Neural crest cell (in vitro differentiated cells): ENCODE measurements at places on chromosomes 3 and 15. TPM values are rescaled to one million over a fixed set of nuclear protein-coding genes. Genes with fewer than 3 reads are reported as not detected.
A peak's percentile ranks its signal among the peaks of the same experiment; 100 is the strongest.

GRCh38 chr3:32557640-32558352 is 12.9 kb downstream of the DYNC1LI1 start:
- no peaks in the 10 kb centered on the region for H3K36me3 ChIP-seq
- H3K27ac ChIP-seq: no peak overlapping the region
- H3K4me3 ChIP-seq: no peak overlapping the region
- H3K4me1 ChIP-seq: peaks cover 8% of the 10 kb centered on the region

DNA sequence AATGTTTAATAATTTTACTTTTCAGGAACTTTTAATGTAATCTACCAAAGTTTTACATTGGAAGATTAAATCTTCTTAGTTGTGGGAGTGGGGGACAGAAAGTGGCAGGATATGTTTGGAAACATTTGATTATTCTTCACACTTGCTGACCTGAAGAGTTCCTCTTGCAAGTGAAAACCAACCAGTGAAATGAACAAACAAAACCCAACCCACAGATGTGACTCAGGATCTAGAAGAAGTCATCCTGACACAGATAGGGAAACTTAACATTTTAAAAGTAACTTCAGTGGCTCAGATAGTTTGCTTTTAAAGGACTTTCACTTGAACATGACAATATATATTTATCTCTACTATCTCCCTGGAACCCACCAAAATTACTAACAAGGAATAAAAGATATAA is 55.4 kb downstream of the ASTE1 start:
- no peak overlapping the region for H3K27ac ChIP-seq
- no peaks in the 10 kb centered on the region for H3K4me1 ChIP-seq
- DNase-seq: no peak

DNA sequence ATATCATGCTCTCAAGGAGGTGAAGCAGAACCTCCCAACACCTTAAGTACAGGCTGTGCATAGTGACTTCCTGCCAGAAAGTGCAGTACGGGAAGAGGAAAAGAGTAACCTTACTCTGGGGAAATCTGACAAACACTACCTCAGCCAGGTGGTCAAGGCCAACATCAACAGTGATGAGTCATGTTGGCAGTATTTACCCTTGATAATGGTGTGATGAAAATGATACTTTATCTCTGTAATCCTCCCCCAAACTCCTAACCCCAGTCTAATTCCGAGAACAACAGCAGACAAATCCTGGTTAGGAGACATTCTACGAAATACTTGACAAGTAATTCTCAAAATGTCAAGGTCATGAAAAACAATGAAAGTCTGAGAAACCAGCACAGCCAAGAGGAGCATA is 26.5 kb downstream of the ANKDD1A start:
- H3K27me3 ChIP-seq: no peaks in the 10 kb centered on the region
- peaks cover 3% of the 10 kb centered on the region for H3K36me3 ChIP-seq
- no peak overlapping the region for H3K27ac ChIP-seq
- DNase-seq: no peak

- H3K4me1 ChIP-seq: peaks cover 67% of the 10 kb centered on the region
- H3K36me3 ChIP-seq: peaks cover 2% of the 10 kb centered on the region
- H3K27ac ChIP-seq: peak overlapping the region; percentile 82
- no peak overlapping the region for H3K4me3 ChIP-seq
These were observed 20.2 kb downstream of the LRIG1 start for GRCh38 chr3:66480666-66481065.

GRCh38 chr3:14243782-14244181 is 65.2 kb downstream of the LSM3 start:
- H3K27ac ChIP-seq: no peak overlapping the region
- no peak overlapping the region for H3K4me3 ChIP-seq
- no peak for DNase-seq

DNA sequence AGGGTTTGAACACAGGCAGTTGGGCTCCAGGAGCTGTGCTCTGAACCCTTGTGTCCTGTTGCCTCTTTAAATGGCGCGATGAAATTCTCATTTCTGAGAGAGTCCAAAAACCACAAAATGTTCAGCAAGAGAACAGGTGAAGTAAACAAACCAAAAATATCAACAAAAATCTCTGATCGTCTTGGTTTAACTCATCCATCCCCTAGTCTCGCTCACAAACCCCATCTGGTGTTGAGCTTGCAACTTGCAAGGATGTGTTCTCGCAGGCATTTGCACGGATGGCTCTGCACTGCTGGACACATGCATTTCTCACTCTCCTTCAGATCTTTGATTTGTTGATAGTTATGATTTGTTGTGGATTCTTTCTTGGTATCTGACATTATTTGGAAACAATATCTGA is 31.1 kb downstream of the FAH start:
- H3K4me1 ChIP-seq: peaks cover 31% of the 10 kb centered on the region
- peak; percentile 20 for DNase-seq
- no peak overlapping the region for H3K4me3 ChIP-seq
- H3K27me3 ChIP-seq: no peaks in the 10 kb centered on the region

- H3K4me1 ChIP-seq: peaks cover 20% of the 10 kb centered on the region
- no peaks in the 10 kb centered on the region for H3K36me3 ChIP-seq
- H3K4me3 ChIP-seq: peak overlapping the region; percentile 70
- H3K27ac ChIP-seq: no peak overlapping the region
- no peaks in the 10 kb centered on the region for H3K27me3 ChIP-seq
These were observed 159.1 kb downstream of the TIGIT start for GRCh38 chr3:114452937-114453336.

GRCh38 chr15:42092398-42093318 is 1.7 kb downstream of the PLA2G4D start:
- no peaks in the 10 kb centered on the region for H3K36me3 ChIP-seq
- H3K27ac ChIP-seq: peak overlapping the region; percentile 89

DNA sequence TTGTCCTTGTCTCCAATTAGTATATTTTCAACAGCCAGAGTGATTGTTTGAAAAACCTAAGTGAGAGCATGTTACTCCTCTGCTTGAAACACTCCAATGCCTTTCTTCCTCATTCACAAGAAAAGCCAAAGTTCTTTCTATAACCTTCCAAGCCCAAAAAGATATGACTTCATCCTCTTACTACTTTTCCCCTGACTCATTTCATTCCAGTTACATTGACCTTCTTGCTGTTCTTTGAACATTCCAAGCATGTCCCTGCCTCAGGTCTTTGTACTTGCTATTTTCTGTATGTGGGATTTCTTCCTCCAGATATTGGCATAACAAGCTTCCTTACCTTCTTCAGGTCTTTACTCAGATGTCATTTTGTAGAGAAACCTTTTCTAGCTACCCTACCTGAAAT is 28.3 kb downstream of the EHHADH start:
- H3K36me3 ChIP-seq: peaks cover 2% of the 10 kb centered on the region
- no peak for DNase-seq
- no peak overlapping the region for H3K27ac ChIP-seq
- no peaks in the 10 kb centered on the region for H3K4me1 ChIP-seq
- no peak overlapping the region for H3K4me3 ChIP-seq
- H3K27me3 ChIP-seq: no peaks in the 10 kb centered on the region

- peaks cover 3% of the 10 kb centered on the region for H3K27me3 ChIP-seq
- no peaks in the 10 kb centered on the region for H3K36me3 ChIP-seq
- H3K4me1 ChIP-seq: no peaks in the 10 kb centered on the region
- no peak for DNase-seq
- no peak overlapping the region for H3K4me3 ChIP-seq
These were observed 221.3 kb upstream of the UBE2E2 start for GRCh38 chr3:22981861-22982260.

- H3K36me3 ChIP-seq: peaks cover 10% of the 10 kb centered on the region
- peak; percentile 44 for DNase-seq
- peak overlapping the region; percentile 84 for H3K27ac ChIP-seq
These were observed 8.1 kb downstream of the FAM131A start for GRCh38 chr3:184345317-184346144.

DNA sequence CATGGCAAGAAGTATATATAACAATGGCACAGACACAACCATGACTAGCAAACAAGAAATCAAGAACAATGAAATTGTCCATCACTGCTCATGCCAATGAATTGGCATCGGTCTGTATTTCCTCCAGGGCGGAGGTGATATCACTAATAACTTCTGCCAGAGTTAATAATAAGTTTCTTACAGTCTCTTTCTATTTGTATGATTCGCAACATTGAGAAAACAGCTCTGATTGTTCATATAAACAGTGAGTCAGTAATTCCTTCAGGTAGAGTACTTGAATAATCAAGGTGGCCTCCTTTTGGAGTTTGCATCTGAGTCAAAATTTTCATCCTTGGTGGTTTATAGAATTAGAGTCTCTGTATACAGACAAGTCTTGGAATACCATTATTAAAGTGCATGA is 8.3 kb upstream of the SPICE1 start:
- H3K27me3 ChIP-seq: peaks cover 93% of the 10 kb centered on the region
- DNase-seq: no peak
- no peak overlapping the region for H3K27ac ChIP-seq
- no peaks in the 10 kb centered on the region for H3K4me1 ChIP-seq

SLC38A3 gene
- 1.8 and 2.7 TPM in 2 replicates for total RNA-seq

SLC24A5 gene
- 0.16 TPM in 1 of 2 replicates, not detected in the other for total RNA-seq

ACSBG1 gene
- 4.9 and 5.5 TPM in 2 replicates for total RNA-seq

NDN gene
- 97.3 and 105 TPM in 2 replicates for total RNA-seq

CYP11A1 gene
- 0.77 and 1.0 TPM in 2 replicates for total RNA-seq

ITIH1 gene
- total RNA-seq: not detected in 2 replicates

PLCH1 gene
- total RNA-seq: 21.4 and 22.4 TPM in 2 replicates

TRH gene
- total RNA-seq: 0.36 and 0.61 TPM in 2 replicates

CORO2B gene
- 21.3 and 23.1 TPM in 2 replicates for total RNA-seq

IDH3A gene
- total RNA-seq: 41.5 and 47.9 TPM in 2 replicates
